ENCODE measurements at places on chromosomes 16 and 17. TPM values are rescaled to one million over a fixed set of nuclear protein-coding genes. Genes with fewer than 3 reads are reported as not detected.

GPR179 gene
- total RNA-seq = not detected

RPTOR gene
- 25.1 TPM for total RNA-seq

MYOCD gene
- 0.06 TPM for total RNA-seq

PIK3R6 gene
- not detected for total RNA-seq

- no peak for DNase-seq
These were observed 19.2 kb downstream of the GSDMB start for GRCh38 chr17:39899215-39899614.

- DNase-seq = peak; percentile 15
These were observed 15.9 kb downstream of the CHAD start for GRCh38 chr17:50452630-50453300.

DNA sequence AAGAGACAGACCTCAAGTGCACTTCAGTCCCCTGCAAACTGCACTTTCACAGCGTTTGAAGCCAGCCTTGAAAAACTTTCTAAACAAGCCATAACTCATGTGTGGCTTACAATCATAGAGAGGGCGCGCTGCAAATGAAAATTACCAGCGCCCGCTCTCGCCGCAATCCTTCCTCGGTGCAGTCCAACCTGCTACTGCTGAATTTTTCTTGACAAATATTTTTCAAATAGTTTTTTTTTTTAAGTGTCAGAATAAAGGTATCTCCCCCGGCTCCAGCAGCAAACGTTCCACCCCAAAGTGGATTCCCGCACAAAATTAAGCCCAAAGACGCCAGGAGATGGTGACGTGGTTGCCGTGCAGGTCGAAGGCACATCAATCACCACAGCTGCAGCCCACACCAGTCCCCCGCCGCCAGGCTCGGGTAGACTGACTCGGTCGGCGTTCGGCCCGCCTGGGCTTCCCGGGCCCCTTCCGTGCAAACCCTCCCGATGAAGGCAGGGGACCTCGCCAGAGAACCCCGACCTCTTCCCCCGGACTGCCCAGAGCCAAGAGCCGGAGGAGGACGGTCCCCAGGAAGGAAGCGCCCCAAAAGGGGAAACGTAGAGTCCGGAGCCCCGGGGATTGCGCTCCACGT, 630 bp downstream of the GRB2 start:
- DNase-seq = peak; percentile 29

- DNase-seq = no peak
These were observed 32.2 kb upstream of the BRD7 start for GRCh38 chr16:50400967-50401348.

- DNase-seq = no peak
These were observed 486.5 kb downstream of the TMEM114 start for GRCh38 chr16:8103649-8104289.

GRCh38 chr16:23991066-23991465, 155.3 kb downstream of the PRKCB start:
- no peak for DNase-seq

GRCh38 chr16:23869052-23869451, 33.3 kb downstream of the PRKCB start:
- DNase-seq = no peak

DNA sequence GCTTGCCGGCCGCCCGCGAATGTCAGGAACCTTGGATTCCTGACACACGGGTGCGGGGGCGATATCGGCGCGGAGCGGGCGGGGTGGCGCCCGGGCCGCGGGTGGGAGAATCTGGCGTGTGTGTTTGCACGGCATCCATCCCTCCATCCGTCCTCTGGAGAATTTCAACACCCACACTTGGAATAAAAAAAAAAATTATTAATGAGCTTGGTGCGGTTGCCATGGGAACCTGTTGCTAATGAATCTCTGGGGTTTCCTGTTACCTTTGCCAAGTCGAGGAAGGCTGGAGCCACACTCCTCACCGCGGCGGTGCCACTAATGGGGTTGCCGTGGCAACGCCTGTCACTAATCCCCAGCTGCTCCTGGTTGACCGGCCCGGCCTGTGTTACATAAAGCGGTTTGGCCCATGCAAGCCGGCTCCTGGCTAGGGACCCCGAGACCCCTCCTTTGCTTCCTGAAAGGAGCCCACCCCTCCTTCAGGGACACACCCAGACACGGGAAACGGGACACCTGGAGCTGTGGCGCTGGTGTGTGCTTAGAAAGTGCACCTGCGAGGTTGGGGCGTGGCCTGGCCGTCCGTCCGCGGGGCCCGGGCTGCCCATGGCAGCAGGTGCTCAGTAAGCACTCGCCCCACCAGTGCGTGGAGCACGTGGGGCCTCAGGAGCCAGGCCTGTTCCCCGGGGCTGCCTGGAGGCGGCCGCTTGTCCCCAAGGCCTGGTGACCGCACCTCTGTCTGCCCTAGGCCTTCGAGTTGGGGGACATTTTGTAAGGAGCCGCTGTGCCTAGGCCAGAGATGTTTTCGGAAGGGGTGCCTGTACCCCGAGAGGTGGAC, 14.6 kb downstream of the CACNA1H start:
- no peak for DNase-seq

DNA sequence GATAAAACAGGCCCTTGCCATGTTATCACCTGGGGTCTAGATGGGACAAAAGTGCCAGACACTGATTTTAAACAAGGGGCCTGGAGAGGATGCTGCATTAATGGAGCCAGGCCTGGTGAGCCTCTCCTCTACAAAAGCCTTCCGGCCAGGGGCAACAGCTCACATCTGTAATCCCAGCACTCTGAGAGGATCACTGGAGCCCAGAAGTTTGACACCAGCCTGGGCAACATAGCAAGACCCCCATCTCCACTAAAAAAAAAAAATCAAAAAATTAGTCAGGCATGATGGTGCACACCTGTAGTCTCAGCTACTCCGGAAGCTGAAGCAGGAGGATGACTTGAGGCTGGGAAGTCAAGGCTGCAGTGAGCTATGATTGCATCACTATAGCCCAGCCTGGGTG, 3.5 kb downstream of the GINS2 start:
- DNase-seq = no peak
